ENCODE measurements at places on chromosomes 1 and 21.

- DNase-seq: no peak
Measured at GRCh38 chr1:237938553-237938952, 47.8 kb upstream of the ZP4 start.

GRCh38 chr1:230224101-230224960 is 157.3 kb downstream of the GALNT2 start:
- no peak for DNase-seq

GRCh38 chr1:18940303-18941020 is 16.0 kb downstream of the IFFO2 start:
- no peak for DNase-seq

DNA sequence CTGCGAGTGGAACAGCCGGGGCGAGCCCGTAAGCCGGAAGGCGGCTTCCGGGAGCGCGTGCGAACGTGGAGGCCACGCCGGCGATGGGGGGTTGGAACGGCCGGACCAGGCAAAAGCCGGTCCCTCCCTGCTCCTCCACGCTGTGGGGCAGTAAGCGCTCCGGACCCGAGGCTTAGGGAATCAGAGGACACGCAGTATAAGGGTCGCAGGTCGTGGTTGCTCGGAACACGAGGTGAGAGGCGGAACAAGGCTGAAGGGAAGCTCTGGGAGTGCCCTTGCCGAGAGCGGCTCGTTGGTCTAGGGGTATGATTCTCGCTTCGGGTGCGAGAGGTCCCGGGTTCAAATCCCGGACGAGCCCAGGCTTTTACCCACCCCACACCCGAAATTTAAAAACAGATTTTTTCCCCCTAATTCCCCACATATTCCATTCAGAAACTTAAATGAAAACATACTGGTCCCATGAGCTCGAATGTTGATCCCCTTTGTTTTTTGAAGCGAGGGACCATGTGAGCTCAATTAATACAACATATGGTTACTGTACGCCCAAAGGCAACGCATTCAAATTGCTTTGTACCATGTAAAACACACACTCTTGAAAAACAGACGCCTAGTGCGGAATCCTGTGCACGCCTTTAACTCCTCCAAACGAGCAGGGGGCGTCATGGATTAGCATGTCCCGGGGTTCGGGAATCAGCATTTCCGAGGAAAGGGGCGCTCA is 7.2 kb upstream of the MPZL1 start:
- peak; percentile 81 for DNase-seq

GRCh38 chr1:208235982-208236761 is 8.0 kb downstream of the PLXNA2 start:
- no peak for DNase-seq
